Right renal cortex interstitium (tissue), 3 donors: ENCODE measurements at places on chromosomes 6 and 20. TPM values are rescaled to one million over a fixed set of nuclear protein-coding genes. Genes with fewer than 3 reads are reported as not detected.

MYBL2 gene
- polyA plus RNA-seq, result 24.4 TPM

NOL7 gene
- polyA plus RNA-seq, result 101 TPM

IYD gene
- 3.0 TPM for polyA plus RNA-seq

GSTA1 gene
- polyA plus RNA-seq, result 1.5 TPM

COL19A1 gene
- polyA plus RNA-seq, result 3.1 TPM

HUS1B gene
- polyA plus RNA-seq, result not detected

GRCh38 chr20:15364781-15365180 is 1027.4 kb upstream of the FLRT3 start:
- no peak for DNase-seq

GRCh38 chr6:163731215-163732013 is 316.9 kb downstream of the QKI start:
- no peak for DNase-seq

- no peak for DNase-seq
Measured at GRCh38 chr20:50248104-50248641, 57.5 kb downstream of the CEBPB start.

DNA sequence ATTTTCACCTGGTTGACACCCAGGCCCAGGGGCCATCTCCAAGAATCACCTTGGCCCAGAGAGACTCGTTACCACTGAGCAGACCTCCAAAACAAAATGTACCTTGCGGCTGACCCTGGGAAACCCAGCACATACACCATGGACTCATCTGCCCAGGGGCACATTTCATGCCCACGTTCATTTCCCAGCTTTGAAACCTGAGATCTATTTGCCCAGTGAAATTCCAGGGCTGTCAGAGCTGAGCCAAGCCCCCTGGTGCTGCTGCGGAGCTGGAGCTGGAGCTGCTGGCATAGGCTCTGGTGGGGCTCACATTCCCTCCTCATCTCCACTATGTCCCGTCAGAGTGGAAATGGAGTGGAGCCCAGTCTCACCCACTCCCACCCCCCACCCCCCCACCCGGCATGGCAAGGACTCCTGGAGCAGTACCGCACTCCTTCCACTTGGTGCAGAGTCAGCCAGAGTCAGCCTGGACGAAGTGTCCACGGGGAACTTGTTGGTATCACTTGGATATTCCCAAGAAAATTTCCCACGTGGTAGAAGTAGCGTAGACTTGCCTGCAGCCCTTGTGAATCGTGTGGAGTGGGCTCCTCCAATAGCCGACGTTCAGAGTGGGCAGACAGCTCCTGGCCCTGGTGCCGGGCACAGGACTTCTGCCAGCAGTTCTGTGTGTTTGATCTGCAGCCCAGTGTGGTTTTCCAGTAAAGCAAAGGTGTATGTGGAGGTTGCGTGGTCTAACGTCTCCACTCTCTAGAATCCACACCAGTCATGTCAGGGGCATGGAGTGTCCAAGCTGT is 18.1 kb upstream of the OSER1 start:
- no peak for DNase-seq

DNA sequence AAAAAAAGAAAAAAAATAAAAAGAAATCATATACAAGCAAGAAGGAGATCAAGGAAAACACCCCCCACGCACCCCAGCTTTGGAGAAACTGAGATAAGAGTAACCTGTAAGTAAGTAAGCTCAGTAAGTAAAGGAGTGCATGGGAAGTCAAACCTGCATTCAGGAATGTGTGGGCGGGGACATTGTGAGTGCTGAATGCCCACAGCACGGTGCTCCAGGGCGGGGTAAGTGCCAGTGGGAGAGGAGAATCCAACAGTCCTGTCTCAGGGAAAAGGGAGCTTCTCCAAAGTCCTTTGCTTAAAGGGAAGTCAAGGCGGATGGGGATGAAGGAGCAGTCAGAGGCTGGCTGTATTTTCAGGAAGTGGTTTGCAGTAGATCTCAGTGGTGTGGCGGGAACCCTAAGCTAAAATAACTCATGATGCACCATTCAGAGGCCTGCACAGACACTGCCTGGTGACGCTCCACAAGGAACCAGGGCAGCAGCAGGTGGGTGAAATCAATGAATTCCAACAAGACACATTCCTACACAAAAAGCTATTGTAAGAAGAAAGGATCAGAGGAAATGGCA is 368.0 kb downstream of the QKI start:
- DNase-seq, result no peak

DNA sequence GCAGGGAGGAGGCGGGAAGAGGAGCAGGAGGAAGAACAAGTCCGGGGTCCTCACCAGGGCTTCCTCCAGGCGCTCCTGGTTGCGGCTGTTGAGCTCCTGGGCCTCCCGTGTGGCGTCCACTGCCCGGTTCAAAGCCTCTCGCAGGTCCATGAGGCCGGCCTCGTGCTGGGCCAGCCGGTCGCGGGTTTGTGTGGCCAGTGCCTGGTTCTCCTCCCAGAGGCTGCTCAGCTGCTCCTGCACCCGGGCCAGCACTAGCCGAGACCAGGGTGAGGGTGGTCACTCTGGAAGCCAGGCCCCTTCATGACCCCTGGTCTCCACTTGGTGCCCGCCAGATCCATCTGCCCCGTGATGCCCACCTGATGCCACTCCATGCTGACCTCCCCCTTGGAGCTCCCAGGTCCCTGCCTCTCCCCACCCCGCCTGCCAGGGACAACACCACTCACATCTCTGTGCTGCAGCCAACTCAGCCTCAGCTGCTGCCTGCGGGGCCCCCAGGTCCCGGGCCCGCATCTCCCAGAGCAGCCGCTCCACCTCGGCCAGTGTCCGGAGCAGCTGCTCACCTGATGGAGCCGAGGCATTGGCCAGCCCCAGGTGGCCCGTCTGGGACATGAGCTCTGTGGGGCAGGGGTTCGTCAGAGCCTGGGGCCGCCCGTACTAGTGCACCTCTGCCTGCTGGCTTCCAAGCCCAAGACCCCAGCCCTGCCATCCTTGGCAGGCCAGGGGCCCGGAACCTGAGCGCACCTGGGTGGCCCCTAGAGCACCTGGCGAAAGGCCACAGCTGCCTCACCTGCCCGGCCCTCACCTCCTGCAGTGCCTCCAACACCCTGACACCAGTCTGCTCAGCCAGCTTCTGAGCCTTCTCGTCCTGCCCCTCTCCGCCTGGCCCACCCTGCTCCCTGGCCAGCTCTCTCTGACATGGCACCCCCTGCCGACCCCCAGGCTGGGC is 15.9 kb downstream of the ADRM1 start:
- no peak for DNase-seq

DNA sequence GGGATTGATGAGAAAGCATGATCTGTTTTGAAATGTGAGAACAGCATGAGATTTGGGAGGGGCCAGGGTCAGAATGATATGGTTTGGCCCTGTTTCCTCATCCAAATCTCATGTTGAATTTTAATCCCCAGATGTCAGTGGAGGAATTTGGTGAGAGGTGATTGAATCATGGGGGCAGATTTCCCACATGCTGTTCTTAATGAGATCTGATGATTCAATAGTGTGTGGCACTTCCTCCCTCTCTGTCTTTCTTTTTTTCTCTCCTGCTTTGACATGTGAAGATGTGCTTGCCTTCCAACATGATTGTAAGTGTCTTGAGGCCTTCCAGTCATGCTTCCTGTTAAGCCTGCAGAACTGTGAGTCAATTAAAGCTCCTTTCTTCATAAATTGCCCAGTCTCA is 1060.3 kb upstream of the CITED2 start:
- DNase-seq, result no peak

DNA sequence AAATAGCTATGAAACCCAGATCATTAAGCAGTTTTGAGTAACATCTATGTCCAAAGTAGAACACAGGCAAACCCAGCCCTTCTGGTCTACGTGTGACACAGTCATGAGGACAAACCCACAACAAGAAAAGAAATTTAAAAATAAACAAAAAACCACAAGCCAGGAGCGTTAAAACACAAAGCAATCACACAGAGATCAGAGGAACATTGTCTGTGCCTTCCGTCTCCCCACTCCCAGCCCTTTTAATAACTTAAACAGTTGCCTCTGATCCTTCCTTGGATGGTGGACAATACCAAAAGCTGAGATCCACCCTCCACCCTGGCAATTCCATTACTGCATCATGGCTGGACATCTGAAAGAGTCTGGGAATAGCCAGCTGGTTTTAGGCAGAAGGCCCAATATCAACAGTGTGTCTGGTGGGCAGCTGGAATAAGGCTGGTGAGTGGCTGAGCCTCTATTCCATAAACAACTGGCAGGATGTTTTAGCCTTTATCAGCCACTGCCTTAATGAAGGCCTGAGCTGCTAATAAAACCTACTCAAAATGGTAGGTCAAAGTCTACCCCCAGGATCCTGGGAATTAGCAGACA is 15.7 kb upstream of the LAMA4 start:
- no peak for DNase-seq

DNA sequence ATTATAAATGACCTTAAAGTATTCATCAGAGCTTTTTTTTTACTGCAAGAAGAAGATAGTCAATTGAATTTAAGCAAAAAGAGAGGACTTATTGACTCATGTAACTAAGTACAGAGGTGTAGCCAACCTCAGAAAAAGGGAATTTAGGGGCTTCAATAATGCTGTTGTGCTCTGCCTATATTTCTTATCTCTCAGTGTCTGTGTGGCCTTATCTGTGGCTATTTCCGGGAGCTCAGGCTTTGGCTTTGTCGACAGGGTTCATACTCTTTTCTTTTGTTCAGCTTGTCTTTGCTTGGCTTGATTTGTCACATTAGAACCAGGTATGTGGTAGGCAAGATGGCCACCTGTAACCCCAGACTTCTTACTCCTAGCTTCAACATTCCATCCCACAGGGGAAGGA is 38.6 kb upstream of the FABP7 start:
- no peak for DNase-seq

DNA sequence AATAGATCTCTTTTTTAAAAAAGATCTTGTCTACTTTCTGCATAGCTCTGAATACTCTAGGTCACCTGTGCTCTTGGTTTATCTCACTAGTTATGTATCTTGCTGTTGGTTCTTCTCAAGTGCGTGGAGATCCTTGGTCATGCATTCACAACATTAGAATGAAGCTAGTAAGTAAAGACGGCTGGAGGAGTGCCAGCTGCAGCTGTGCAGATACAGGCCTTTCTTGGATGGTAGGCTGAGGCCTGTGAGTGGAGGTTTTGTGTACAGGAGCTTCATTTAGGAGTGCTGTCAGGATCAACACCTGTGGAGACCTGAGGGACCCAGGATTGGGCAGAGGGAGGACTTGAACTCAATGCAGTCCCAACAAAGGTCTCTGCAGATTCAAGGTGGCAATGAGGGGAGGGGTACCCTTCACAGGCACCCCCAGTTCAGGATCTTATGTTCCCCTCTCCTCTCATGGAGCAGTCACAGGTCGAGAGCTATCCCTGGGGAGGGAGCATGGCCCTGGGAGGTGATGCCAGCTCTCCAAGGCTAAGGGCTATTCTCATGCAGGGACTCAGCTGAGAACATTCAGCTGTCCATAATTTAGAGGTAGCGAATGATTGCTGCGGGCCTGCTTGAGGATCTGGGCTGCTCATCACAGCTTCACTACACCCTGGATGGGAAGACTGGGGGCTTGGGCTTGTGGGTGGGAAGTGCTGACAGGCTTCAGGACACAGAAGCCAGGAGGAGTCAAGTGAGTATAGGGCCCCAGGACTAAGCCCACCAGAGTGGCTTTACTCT is 98.9 kb upstream of the ENPP5 start:
- DNase-seq, result no peak

- no peak for DNase-seq
Measured at GRCh38 chr6:139801571-139802321, 427.3 kb upstream of the CITED2 start.

DNA sequence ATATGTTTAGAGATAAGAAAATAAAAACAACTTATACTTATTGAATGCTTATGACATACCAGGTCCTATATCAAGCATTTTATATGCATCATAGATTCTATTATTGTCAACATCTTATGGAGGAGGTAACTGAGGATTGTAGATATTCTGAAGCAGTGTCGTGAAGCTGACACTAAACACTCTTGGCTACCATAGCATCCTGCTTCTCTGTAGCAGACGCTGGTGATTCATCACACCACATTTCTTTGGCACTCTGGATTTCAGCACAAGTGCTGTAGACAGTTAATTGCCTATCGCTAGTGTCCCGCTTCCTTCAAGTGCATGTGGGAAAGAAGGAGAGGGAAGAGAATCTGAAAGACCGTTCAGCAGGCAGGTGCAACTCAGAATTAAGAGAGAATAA is 317.1 kb downstream of the PLCB1 start:
- DNase-seq, result no peak

DNA sequence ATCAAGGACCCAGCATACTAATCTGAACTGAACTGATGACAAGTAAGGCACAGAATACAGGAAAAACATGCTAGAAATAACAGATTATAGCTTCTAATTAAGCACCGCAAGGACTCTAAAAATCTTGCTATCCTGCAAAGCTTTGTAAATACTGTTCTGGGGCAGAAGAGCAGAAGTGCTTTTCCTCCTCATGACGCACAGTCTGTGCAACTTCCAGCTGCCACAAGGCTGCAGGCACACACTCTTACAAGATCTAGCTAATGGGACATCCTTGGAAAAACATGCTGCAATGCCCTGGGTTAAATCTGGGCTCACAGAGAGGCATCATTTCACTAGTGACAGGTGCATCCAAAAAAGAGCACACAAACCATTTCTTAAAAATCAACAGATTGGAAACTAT is 188.6 kb downstream of the GJA10 start:
- DNase-seq, result no peak

- no peak for DNase-seq
Measured at GRCh38 chr6:167779129-167779992, 47.4 kb upstream of the AFDN start.

- no peak for DNase-seq
Measured at GRCh38 chr6:16719488-16719887, 41.8 kb downstream of the ATXN1 start.

- no peak for DNase-seq
Measured at GRCh38 chr6:142805042-142805441, 139.9 kb downstream of the HIVEP2 start.

DNA sequence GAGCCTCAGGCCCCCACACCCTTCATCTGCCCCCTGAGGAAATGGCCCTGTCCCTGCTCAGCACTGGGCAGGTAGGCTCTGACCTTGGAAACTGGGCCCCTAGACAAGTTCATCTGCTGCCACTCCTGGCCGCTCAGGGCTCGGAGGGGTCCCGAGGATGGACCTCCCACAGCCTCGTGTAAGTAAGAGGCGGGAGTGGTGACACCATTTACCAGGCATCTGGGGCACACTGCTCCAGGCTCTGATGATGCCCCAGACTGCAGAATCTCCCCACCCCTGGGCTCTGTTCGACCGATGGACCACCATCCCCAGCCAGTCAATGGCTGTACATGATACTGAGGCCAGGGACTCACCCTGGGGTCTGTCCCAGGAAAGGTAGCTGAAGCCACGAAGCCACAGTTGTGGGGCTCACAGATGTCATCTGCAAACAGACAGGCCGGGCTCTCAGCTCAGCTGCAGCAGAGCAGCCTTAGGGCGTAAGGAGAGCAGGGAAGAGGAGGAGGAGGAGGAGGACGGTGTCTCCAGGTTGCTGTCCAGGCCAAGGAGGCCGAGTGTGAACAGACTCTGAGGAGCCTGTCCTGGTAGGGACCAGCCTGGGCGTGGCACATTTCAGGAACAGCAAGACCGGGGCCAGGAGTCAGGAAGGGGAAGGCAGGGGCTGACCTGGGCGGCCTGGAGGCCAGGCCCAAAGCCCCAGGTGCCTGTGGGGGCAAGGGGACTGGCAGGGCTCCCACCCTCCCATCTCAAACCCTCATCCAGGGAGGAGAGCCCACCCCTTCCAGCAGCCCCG is 300.4 kb downstream of the TAF4 start:
- no peak for DNase-seq

- DNase-seq, result no peak
Measured at GRCh38 chr20:54345301-54345724, 130.1 kb upstream of the DOK5 start.
